ENCODE measurements at places on chromosomes 12 and 14.

GRCh38 chr12:120156315-120157259 is 37.9 kb downstream of the GCN1 start:
- DNase-seq: no peak

GRCh38 chr14:42192738-42193653 is 586.3 kb downstream of the LRFN5 start:
- DNase-seq: no peak

DNA sequence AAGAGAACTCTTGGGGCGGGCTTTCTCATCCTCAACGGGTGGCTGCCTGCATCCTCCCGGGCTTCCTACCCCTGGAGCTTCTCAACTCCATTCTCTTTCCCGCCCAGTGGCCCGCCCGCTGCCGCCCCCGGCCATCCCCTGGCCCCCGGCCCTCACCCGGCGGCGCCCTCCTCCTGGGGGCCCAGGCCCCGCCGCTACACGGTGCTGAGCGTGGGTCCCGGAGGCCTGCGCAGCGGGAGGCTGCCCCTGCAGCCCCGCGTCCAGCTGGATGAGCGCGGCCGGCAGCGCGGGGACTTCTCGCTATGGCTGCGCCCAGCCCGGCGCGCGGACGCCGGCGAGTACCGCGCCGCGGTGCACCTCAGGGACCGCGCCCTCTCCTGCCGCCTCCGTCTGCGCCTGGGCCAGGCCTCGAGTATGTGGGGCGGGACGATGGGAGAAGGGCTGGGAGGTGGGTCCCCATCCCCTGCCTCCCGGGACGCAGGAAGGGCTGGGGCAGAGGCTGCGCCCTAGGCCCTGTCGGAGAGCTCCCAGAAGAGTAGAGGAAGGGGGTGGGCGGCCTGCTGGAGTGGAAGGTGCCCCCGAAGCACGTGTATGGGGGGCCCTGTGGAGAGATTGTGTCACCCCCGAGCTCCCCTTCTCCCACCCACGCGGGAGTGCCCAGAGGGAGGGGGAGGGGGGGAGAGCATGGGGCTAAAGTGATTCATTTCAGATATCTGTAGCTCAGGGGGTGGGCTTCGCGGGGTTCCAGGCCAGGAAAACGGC is 1.5 kb downstream of the LAG3 start:
- DNase-seq: peak; percentile 50

DNA sequence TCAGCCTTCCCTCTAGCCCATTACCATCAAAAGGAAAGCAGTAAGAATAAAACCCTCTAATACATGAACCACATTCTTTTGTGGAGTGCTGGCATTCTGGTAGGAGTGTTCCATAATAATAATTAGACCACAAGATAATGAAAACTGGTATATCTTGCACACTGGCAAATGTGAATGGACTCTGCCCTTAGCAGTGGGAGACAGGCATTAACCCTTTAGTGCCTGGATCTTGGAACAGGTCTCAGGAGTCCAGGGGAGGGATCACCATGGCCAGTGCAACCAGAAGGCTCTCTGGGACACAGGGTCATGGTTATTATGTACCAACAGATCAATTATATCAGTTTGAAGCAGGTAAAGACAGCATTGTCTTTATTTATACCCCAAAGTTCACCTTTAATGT is 387.5 kb upstream of the TMPO start:
- DNase-seq: no peak

- DNase-seq: no peak
Observed at GRCh38 chr12:12645485-12645884, 33.8 kb downstream of the CREBL2 start.

DNA sequence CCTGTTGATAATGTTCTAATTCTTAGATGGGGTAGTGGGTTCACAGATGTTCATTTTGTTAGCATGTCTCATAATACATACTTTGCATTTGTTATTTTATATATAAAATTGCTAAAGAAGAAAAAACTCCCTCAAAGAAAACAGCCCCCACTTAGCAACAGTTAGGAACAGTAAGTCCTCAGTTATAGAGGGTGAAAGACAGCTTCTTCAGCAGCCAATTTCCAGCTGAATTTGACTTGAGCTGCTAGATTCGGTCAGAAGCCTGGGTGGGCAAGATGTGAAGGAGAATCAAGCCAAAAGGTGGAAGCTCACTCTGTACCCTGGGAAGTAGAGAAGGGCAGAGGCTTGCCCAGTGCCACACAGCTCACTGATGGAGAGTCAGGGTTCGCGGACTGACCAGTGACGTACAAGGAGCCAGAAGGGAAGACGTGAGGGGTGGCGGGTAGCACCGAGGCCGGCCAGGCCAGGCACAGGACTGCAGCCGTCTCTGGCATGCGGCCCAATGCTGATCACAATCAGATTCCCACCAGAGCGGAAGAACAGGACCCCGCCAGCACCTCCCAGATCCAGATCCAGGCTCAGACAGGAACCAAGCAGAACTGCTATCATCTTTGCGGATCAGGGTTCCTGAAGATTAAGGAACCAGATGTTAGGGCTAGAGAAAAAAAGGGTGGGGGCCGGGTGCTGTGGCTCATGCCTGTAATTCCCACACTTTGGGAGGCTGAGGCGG is 30.4 kb upstream of the VWF start:
- no peak for DNase-seq

GRCh38 chr14:91292491-91292890 is 48.0 kb upstream of the GPR68 start:
- DNase-seq: no peak

GRCh38 chr14:57275023-57275664 is 6.4 kb downstream of the AP5M1 start:
- DNase-seq: no peak

DNA sequence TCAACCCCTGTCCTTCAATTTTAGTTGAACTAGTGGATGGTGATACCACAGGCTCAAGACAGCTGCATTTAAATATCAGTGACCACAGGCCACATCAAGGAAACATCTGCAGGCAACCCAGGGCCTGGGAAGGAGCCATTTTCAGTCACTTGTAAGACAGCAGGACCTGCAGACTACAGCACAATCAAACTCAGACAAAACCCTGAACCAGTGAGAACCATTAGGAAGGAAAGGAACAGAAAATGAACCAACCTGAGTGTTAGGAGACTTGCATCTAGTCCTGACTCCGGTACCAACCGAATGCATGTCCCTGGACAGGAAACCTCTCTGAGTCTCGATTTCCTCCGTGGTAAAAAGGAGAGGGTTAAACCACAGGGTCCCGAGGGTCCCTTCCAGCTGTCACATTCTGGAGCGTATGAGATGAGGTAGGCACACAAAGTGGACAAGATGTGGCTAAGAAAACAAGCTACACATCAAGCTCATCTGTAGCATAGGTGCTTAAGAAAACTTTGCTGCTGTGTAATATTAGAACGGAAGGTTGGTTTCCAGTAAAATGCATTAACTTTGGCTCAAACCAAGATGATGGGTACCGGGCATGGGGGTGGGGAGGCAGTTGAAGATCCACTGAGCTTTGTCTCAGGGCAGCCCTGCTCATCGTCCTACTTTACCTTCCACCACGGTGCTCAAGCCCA is 1.6 kb upstream of the CDKN1B start:
- no peak for DNase-seq
